ACHN (cell line): ENCODE measurements at places on chromosomes 5 and 9.
A peak's percentile ranks its signal among the peaks of the same experiment; 100 is the strongest.

DNA sequence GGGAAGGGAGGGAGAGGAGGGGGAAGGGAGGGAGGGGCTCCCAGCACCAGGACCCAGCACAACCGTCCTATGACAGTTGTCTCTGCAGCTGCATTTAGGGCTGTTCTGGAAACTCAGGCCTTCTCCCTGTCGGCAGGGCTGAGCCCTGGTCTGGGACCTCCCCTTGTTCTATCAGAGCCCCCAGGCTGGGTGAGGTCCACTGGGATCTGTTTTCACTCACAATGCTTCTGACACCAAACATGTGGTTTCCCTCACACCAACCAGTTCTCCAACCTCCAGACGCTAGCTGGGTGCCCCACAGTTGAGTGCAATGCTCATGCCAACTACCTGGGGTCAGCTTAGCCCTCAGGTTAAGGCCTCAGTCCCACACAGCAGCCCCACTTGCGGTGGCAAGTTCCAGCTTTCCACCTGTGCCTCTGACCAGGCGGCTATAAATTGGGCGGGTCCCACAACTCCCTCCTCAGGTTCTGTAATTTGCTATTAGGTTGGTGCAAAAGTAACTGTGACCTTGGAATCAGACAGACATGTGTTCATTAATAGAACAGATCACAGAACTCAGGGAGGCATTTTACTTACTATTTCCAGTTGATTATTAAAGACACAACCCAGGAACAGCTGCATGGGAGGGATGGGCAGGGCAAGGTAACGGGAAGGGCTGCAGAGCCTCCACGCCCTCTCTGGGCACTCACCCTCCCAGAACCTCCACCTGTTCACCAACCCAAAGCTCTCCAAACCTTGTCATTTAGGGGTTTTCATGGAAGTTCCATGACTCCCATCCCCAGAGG lies 13.5 kb downstream of the ADAMTS2 start:
- no peak for DNase-seq

DNA sequence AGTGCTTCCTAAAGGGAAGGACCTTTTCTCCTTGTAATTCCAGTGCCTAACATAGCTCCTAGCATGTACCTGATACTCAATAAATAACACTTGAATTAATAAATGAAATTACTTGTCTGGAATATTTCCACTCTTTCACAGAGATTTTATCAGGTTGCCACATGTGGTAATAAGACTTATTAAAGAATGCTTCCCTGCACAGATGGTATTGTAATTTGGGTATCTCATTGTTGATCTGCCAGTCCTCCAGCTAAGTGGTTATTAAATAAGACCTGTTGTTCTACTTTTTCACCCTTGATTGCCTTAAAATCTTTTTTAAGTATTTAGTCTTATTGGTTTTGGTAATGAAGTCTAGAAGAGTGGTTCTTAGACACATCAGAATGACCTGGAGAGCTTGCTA lies 28.1 kb upstream of the CETN3 start:
- no peak for DNase-seq

- DNase-seq = no peak
These were observed 24.8 kb downstream of the HSPB3 start for GRCh38 chr5:54480296-54480695.

GRCh38 chr9:137173796-137174664 lies 2.2 kb upstream of the TMEM210 start:
- no peak for DNase-seq

GRCh38 chr5:17227868-17228267 lies 10.4 kb downstream of the BASP1 start:
- DNase-seq = no peak

DNA sequence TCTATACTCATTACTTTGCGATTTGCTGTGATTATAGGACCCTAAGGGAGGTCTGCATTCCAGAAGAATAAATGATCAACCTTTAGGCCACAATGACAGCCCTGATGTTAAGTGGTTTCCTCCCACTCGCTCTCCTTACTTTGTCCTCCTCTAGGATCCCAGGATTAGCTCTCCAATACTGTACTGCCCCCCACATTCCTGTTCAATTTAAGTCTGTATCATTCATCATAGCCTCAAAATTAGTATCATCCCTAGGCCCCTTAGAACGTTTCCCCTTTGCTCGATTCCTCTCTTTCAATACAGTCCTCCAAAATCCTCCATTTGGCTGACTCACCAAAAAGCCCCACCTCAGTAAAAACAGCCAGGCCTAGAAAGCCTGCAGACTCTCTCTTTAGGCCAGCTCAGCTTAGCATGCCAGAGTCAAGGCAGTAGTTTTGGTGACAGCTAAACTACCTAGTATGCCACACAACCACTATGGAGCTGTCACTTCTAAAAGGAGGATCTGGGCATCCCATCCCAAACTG lies 24.4 kb downstream of the RNF145 start:
- DNase-seq = peak; percentile 60

DNA sequence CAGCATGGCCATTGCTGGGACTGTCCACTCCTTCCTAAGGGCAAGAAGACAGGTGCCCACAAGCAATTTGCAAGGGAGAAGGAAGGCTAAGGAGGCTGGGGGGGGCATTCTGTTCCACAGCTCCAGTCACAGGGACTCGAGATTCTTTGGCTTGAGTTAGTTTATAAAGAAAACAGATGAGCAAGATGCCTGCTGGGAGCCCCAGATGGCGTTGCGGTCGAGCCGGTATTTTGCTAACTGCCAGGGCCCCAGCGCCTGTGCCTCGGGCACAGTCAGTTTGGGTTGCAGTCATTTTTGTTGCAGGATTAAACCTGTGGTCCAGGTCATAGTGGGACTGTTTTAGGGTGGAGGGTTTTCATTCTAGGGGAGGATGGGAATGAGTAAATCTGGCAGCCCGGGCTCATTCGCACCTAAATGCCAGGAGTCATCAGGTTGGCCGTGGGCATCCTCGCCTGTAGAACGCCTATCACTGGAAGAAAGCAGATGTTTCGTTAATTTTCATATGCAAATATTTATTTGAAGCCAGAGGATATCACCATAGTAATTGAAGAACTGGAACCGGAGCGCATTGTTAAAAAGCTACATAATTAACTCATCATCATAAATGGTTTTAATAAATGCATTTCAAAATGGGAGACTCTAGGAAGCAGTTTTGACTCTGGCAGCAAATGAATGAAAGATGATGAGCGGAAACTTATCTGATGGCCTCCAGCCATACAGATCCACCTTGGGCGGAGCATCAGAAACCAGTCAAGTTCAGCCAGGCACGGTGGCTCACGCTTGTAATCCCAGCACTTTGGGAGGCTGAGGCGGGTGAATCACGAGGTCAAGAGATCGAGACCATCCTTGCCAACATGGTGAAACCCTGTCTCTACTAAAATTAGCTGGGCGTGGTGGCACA lies 87.1 kb upstream of the FCN2 start:
- no peak for DNase-seq

DNA sequence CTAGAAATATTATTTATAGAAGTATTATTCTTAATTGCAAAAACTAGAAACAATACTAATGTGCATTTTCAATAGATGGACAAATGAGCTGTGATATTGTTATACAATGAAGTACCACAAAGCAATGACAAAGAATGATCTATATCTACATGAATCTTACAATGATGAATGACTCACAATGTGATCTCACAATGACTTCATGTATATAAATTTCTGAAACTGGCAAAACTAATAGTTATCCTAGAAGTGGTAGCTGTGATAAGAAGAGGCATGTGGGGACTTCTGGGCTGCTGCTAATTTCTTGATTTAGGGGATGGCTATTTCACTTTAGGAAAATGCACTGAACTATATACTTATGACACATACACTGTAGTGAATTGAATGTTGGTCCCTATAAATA lies 396.0 kb upstream of the ZNF608 start:
- no peak for DNase-seq

DNA sequence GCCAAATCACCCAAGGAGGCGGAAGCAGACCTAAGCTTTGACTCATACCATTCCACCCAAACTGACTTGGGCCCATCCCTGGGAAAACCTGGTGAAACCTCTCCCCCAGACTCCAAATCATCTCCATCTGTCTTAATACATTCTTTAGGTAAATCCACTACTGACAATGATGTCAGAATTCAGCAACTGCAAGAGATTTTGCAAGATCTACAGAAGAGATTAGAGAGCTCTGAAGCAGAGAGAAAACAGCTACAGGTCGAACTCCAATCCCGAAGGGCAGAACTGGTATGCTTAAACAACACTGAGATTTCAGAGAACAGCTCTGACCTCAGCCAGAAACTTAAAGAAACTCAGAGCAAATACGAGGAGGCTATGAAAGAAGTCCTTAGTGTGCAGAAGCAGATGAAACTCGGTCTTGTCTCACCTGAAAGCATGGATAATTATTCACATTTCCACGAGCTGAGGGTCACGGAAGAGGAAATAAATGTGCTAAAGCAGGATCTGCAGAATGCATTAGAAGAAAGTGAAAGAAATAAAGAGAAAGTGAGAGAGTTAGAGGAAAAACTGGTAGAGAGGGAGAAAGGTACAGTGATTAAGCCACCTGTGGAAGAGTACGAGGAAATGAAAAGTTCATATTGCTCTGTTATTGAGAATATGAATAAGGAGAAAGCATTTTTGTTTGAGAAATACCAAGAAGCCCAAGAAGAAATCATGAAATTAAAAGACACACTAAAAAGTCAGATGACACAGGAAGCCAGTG lies 15.8 kb upstream of the TTC23L start:
- DNase-seq = no peak

- DNase-seq = no peak
These were observed 327.8 kb downstream of the TMEM167A start for GRCh38 chr5:82749461-82749820.

GRCh38 chr5:55900068-55900467 lies 48.9 kb downstream of the IL31RA start:
- no peak for DNase-seq

DNA sequence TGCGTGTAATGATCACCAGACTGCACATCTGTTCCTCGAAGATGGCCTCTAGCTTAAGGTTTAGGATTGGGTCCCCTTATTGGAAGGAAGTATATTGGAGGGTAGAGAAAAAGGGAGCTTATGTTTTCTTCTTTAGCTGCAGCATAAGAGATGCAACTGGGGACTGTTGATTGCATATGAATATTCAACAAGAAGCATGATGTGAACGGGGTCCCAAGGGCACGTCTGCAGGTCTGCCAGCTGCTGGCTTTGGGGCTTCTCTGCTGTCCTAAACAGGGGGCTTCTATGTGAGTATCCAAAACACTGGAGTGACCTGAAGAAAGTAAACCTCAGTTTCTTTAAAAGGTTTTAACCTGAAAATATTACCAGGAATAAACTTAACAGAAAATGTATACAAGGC lies 3.6 kb upstream of the BNIP1 start:
- DNase-seq = no peak

DNA sequence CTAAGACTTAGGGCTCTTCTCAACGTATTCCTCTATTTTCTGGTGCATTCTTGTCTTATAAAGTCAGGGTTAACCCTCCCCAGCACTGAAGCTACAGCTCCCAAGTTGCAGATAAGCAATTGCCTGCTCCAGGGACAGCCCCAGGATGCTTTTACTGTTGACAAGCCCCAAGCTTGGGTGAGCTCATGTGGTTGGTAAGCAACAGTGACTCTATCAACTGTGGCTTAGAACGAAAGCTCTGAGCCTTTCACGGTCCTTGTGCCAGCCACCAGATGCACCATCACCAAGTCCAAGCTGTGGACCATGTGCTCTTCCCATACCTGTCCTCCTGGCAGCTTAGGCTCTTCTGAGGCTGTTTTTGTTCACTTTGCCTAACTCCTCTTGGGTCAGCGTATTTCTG lies 13.5 kb downstream of the ADRB2 start:
- no peak for DNase-seq

DNA sequence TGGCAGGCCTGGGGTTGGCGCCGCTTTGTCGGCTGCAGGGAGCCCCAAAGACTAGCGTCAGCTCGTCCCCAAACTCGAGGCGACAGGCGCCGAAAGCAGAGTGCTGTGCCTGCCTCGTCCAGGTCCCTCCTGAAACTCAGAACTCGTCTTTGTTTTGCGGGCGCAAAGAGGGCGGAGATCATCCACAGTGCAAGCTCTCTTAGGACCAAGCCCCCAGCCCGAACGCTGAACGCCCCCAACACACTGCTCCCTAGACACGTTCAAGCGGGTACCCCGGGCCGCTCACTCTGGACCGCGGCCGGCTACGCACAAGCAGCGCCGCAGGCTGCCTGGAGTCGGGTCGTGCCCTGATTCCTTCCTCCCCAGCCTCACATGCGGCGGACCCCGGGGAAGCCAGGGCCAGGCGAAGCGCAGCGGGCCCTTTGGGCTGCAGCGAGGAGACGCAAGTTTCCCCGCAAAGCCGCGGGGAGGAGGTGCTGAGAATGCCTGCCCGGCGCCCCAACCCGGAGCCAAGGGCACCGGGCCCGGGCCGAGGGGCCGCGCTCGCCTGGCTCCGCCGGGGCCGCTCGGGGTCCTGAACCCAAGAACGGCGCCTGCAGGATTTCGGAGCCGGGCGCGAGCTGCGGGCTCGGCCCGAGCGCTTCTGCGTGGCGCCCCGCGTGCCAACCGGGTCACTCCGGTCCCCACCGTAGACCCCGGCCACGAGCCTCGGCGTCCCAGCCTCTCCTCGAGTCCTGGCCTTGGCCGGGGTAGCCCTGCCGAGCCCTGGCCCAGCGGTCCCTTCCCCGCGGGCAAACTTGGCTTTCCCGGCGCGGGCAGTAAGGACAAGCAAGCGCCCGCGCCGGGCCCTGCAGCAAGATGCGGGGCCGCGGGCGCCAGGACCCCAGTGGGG lies 738 bp downstream of the FSTL4 start:
- DNase-seq = no peak

DNA sequence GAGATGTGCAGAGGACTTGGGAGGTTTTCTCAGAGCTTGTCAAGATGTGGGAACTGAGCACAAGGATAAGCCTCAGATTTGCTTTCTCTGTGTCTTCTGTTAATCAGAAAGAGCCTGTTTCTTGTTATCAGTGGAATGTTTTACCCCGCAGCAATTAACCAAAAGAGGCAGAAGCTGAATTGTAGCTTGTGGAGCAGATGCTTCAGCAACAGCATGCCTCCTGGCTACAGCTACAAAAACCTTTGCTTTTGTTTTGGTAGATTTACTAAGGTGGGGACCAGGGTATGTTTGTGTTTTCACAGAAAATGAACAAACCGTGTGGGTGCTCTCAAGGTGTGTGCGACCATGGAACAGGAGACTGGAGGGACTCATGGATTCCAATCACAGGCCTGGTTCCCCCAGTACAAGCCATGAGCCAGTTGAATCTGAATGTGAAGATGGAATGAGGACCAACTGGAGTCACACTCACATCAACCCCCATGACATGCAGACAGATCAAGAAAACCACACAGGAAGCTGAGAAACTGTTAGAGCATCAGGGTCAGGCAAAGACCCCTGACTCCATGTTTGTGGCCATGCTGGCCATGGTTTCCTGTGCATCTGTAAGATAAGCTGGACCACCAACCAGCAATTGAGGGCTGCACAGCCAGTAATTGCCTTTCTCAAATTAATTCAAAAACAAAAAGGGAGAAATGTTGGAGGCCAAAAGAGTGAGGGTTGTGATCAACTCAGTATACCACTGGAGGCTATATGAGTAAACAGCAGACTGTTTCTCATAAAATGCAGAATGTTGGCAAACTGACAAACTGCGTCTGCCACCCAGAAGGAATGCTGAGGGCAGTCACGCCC lies 6.9 kb downstream of the UGT3A2 start:
- no peak for DNase-seq

DNA sequence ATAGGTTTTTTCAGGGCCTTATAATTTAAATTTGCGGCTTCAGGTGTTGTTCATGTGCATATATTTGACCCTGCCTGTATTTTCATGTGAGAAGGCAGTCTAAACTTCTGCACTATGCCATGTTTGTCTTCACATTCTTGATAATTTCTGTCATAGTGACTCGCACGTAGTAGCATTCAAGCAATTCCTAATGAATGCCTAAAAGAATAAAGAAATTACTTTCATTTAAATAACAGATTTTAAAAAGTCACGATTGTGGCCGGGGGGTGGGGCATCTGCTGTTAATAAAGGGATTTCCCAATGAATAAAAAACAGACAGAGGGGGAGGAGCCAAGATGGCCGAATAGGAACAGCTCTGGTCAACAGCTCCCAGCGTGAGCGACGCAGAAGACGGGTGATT lies 318.0 kb downstream of the ADAMTS6 start:
- no peak for DNase-seq
